ENCODE measurements at places on chromosomes 1 and 21.

GRCh38 chr1:149844101-149844500 is 55.3 kb upstream of the BOLA1 start:
- DNase-seq, result no peak

DNA sequence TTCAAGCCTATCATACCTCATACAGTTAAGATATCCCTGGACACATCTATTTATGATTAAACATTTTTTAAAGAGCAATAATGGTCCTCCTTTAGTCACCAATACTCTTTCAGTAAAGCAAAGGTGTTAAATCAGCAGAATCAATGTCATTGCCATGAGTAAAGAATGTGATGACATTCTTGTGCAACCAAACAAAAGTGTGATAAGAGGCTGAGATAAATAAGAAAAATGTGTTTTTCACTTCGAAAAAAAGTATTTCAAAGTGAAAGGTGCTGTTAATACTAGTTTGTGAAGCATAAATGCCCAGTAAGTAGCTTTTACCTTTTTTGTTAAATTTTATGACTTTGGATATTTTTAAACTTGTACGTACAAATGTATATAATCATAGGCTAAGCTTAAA is 8.4 kb downstream of the SLC44A5 start:
- no peak for DNase-seq

DNA sequence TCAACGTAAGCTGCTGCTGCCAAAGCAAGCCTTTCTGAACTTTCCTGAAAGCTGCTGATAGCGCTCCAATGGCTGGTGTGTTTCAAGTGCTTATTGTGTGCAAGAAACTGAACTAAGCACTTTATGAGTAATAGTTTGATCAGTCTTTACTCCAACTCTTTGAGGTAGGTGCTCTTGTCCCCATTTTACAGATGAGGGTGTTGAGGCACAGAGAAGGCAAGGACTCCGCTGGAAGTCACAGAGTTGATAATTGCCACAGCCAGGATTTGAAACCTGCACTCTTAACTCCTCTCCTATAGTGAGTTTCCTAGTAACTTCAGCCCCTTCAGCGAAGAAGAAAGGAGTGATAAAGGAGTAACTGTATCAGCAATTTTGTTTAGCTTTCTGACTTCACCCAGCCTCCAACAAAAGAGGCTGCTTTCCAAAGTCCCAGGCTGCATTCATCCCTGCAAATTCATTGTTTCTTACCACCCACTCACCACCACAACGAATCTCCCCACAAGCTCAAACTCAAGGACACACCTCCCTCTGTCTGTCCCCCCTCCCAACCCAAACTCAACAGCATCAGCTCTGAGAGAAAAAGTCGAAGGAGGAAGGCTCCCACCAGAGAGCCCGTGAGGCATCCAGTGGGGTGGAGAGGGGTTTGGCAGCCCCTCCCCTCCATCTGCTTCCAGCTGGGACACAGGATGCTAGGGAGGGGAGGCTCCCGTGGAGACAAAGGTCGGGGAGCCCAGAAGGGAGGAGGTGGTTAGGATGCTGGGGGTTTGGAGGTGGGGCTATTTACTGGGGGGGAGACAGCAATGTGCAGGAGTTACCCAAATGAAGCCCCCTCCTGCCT is 139.6 kb downstream of the NAV1 start:
- no peak for DNase-seq

DNA sequence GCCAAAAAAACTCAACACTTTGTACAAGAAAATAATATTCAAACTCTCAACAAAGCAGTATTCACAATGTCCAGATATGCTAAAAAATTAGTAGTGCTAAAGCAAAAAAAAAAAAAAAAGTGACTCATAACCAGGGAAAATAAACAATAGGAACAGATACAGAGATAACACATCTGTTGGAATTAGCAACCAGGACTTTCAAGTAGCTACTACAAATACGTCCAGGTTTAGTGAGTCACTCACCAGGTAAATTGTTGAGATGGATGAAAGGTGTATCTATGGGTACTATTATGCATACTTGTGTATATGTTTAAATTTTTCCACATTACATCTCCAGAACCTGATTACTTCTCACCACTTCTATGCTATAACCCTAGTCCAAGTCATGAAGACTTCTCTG is 144.8 kb upstream of the SLC35F3 start:
- no peak for DNase-seq

DNA sequence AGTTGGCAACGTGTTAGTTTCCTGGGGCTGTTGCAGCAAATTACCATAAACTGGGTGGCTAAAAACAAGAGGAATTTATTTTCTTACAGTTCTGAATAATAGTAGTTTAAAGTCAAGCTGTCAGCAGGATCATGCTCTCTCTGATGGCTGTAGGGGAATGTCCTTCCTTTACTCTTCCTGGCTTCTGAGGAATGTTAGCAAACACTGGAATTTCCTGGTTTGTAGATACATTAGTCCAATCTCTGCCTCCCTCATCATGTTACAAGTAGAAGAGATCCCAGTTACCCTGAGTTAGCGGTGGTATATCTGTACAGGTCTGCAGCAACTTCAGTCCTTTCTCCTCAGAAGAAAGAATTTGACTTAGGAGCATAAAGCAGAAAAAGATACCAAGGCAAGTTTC is 2249.1 kb downstream of the NCAM2 start:
- no peak for DNase-seq

GRCh38 chr21:15820327-15820726 is 90.5 kb downstream of the USP25 start:
- DNase-seq, result no peak

- DNase-seq, result no peak
Measured at GRCh38 chr1:57489358-57490036, 65.6 kb upstream of the DAB1 start.

- no peak for DNase-seq
Measured at GRCh38 chr1:15410223-15410883, 665 bp downstream of the EFHD2 start.

GRCh38 chr1:179745743-179746142 is 2.7 kb downstream of the FAM163A start:
- DNase-seq, result no peak

DNA sequence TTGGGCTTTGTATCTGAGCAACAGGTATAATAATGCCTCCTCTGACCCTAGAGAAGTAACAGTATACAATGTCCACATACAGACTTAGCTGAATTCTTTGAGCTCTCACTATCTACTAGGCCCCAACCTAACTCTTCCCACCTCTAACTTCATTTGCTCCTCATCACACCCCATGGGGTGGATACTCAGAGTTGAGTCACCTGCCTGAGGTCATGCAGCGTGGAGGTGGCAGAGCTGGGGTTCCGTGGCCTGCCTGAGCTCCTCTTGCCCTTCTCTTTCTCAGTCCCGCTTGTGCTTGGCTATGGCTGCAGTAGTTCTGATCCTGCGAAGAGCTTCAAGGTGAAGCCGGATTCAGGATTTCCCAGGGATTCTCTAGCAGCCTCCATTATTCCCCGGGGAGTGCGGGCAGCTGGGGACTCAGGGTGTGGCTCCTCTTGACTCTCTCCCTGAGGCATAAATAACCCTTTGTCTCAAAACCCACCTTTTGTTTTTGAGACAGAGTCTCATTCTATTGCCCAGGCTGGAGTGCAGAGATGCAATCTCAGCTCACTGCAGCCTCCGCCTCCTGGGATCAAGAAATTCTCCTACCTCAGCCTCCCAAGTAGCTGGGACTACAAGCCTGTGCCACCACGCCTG is 29.9 kb upstream of the ACTL8 start:
- no peak for DNase-seq

DNA sequence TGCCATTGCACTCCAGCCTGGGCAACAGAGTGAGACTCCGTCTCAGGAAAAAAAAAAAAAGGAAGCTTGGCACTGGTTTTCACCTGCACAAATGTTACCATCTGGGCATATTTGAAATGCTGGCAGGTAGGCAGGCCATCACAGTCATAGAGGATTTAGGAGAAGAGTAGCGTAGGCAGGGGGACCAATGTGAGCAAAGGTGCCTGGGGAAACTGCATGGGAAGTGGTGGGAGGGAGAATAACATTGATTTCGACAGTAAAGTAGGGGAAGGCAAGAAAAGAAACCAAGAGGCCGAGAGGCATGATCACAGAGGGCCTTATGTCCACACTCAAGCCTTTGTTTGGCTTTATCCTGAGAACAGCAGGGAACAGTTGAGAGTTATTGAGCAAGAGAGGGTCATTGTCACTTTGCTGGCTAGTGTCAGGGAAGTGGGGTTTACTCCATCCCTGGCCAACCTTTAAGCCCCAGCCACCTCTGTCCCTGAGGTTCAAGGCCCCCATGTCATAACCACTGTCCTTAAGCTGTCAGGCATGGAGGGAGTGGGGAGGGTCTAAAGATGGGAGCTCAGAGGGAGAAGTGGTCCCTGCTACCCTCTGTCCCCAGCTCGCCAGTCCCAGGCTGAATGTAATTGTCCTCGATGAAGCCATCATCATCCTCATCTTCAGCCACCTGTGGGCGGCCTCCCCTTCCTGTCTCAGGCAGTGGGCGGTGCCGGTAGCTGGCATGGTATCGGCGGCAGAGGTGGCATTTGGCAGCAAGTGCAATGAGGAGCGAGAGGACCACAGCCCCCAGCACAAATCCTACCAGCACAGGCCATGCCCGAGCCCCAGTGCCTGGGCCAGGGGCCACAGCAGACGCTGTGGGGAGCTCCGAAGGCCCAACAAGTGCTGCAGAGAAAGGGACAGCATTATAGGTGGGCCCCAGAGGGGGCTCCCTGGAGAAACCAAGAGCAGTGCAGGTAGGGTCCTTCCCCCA is 2.9 kb downstream of the C1orf210 start:
- DNase-seq, result no peak

GRCh38 chr1:54069791-54070170 is 16.4 kb downstream of the TCEANC2 start:
- DNase-seq, result no peak

GRCh38 chr1:73500154-73500553 is 697.8 kb downstream of the LRRIQ3 start:
- no peak for DNase-seq

DNA sequence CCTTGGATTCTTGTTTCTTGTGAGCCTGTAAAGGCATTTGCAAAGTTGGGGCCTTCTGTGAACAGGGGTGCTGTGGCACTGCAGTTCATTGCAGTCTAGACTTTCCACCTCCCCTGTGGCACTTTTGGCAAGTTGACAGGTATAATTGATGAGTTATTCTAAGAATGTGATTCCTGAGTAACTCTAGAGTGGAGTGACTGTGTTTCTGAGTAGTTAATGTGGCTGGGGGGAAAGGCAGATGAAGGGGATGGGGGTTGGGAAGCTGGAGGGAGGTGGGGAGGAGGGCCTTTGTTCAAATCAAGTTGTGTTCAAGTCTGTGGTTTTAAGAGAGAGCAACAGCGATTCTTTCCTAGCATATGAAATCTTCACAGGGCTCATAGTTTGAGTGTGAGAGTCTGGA is 32.9 kb downstream of the PBX1 start:
- no peak for DNase-seq

DNA sequence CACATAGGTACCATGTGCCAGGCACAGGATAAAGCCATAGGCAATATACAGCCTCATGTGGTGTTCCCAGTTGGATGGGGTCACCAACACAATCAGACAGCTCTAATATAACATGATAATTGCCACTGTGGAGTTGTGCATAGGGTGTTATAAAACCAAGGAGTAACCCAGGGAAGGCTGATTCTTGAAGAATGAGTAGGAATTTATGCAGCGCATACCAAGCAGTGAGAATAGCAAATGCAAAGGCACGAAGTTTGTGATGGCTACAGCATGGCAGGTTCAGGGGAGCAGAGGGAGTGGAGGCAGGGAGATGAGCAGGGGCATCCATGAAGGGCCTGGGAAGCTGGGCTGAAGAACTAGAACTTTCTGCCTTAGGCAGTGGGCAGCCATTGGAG is 20.4 kb upstream of the SLC2A1 start:
- no peak for DNase-seq

- no peak for DNase-seq
Measured at GRCh38 chr1:1858382-1859086, 32.4 kb downstream of the GNB1 start.

DNA sequence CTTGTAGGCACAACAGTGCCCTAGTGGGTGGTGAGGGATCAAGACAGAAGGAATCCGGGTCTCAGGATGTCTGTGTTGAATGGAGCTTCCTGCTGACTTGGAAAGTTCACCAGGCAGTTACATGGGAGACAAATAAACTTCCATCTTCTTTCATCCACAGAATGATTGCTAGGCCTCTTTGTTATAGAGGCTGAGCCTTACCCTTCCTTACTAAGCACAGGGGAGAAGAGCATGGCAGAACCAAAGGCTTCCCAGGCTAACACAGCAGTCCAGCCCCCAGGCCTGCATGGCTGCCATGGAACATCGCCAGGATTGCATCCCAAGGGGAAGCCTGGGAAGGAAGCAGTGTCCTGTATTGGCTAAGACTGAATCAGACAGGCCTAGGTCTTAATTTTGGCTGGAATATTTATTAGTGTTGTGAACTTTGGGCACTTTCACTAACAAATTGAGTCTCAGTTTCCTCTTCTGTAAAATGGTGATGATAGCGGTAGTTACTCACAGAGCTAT is 18.7 kb downstream of the HEYL start:
- DNase-seq, result no peak

- no peak for DNase-seq
Measured at GRCh38 chr1:107142140-107142542, 1.3 kb downstream of the NTNG1 start.

DNA sequence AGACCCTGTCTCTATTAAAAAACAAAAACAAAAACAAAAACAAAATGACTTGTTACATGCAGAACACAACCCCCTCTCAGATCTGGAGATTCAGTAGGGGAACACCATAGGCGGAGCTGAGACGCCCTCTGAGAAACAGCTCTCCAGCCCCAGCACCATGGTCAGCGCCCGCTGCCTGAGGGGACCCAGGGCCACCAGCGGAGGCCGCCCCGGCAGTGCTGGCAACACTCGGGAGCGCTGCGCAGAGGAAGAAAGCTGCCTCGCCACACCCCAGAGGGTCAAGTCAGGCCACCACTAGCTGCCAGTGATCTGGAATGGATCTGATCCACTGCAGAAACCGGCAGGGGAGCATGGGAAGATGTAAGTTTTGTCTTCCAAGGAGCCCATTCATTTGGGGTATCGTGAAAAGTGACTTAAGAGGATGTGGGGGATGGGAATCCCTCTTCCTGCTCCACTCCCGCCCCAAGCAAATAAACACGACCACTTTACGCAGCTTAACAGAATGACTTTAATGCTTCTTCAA is 3.1 kb downstream of the ACTA1 start:
- DNase-seq, result no peak

- no peak for DNase-seq
Measured at GRCh38 chr1:59279645-59280044, 17.2 kb upstream of the FGGY start.
